Hepatocyte (in vitro differentiated cells): ENCODE measurements at places on chromosomes 16 and 17. TPM values are rescaled to one million over a fixed set of nuclear protein-coding genes. Genes with fewer than 3 reads are reported as not detected.
A peak's percentile ranks its signal among the peaks of the same experiment; 100 is the strongest.

SHISA9 gene
- polyA plus RNA-seq, result 0.83 and 1.3 TPM in 2 replicates

PRKCB gene
- 0.74 and 0.92 TPM in 2 replicates for polyA plus RNA-seq

KRT28 gene
- not detected in 2 replicates for polyA plus RNA-seq

TEX19 gene
- polyA plus RNA-seq, result not detected in 2 replicates

DNA sequence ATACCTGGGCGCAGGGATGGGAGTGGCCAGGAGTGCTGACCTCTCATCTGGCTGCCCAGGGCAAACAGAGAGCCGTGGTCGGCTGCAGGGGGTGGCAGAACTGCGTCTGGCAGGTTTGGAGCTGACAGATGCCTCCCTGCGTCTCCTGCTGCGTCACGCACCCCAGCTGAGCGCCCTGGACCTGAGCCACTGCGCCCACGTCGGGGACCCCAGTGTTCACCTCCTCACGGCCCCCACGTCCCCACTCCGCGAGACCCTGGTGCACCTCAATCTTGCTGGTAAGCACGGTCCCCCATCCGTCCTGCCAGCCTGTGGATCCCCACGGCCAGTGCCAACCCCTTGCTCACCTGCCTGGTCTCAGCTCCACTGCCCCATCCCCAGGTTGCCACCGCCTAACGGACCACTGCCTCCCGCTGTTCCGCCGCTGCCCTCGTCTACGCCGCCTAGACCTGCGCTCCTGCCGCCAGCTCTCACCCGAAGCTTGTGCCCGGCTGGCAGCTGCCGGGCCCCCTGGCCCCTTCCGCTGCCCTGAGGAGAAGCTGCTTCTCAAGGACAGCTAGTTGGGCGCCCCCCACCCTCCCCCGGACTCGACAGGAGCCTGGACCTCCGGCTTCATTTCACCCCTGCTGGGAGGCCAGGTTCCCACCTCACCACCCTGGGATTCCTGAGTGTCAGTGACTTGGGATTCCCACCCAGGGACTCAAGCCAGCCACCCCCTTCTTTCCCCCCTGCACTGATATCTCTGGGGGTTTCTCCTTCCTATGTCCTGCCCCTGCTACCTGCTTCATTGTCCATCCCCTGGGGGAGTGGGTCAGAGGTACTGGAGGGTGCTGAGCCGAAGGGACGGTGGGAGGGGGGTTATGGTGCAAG lies 2.0 kb upstream of the ORAI3 start:
- H3K27me3 ChIP-seq, result no peaks in the 10 kb centered on the region
- H3K27ac ChIP-seq, result peak overlapping the region; percentile 98
- no peak for DNase-seq
- no peak overlapping the region for H3K4me3 ChIP-seq
- H3K36me3 ChIP-seq, result no peaks in the 10 kb centered on the region
- peaks cover 29% of the 10 kb centered on the region for H3K4me1 ChIP-seq

- peak overlapping the region; percentile 23 for H3K27ac ChIP-seq
- DNase-seq, result peak; percentile 39
- peaks cover 15% of the 10 kb centered on the region for H3K4me1 ChIP-seq
- H3K4me3 ChIP-seq, result peak overlapping the region; percentile 85
Observed at GRCh38 chr17:5283571-5284315, 1.7 kb downstream of the RABEP1 start.

DNA sequence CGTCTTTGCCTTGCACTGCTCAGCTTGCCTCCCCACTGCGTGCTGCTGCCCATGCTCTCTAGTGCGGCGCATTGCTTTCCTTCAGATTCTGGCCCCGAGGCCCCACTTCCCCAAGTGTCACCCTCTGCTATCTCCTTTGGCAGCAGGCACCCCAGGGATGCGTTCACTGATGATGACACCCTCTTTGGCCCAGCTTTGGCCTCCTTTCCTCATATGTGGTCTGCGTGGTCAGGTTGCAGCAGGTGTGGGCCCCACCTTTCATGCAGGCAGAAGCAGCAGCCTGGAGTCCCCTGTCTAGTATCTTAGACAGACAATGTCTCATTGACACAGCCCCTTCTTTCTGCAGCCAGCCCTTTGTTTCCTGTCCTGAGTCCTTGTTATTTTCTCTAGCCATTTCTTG lies 4.8 kb upstream of the CCL3 start:
- H3K4me1 ChIP-seq, result no peaks in the 10 kb centered on the region
- DNase-seq, result no peak
- no peak overlapping the region for H3K4me3 ChIP-seq

DNA sequence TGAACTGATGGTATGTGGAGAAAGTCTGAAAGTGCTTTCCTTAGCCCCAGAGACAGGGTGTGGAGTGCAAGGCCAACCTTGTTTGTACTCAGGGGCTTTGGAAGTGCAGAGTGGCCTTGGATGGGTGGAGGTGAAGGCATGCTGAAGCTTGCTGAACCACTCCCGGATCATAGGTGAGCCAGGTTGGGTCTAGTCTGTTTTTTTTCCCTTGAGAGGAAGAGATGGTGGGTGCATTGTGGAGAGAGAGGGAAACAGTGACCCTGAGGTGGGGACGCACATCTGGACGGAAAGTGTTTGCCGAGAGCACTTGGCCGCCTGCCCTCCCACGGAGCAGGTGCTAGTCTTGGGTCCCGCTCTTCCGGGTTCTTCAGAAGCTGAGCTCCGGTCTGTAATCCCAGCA lies 12.5 kb downstream of the ABAT start:
- H3K4me1 ChIP-seq, result no peaks in the 10 kb centered on the region
- no peak overlapping the region for H3K27ac ChIP-seq
- no peak for DNase-seq
- no peaks in the 10 kb centered on the region for H3K36me3 ChIP-seq
- no peak overlapping the region for H3K4me3 ChIP-seq

- H3K4me3 ChIP-seq, result no peak overlapping the region
- no peak overlapping the region for H3K27ac ChIP-seq
- no peaks in the 10 kb centered on the region for H3K36me3 ChIP-seq
- H3K4me1 ChIP-seq, result peaks cover 15% of the 10 kb centered on the region
Observed at GRCh38 chr16:85908889-85909589, 10.1 kb downstream of the IRF8 start.

DNA sequence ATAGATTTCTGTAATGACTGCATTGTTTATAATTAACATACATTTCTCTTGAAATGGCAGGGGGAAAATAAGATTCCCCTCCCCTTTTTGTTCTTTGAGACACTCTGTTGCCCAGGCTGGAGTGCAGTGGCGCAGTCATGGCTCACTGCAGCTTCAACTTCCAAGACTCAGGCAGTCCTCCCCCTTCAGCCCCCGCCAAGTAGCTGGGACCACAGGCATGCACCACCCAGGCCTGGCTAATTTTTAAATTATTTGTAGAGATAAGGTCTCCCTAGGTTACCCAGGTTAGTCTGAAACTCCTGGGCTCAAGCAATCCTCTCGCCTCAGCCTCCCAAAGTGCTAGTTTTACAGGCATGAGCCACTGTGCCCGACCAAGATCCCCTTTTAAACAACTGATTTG lies 67.7 kb downstream of the KATNIP start:
- H3K4me1 ChIP-seq, result peaks cover 24% of the 10 kb centered on the region
- no peak overlapping the region for H3K27ac ChIP-seq
